ENCODE measurements at places on chromosomes 4 and X.

GRCh38 chr4:89617317-89617716, 219.6 kb downstream of the SNCA start:
- DNase-seq: no peak

DNA sequence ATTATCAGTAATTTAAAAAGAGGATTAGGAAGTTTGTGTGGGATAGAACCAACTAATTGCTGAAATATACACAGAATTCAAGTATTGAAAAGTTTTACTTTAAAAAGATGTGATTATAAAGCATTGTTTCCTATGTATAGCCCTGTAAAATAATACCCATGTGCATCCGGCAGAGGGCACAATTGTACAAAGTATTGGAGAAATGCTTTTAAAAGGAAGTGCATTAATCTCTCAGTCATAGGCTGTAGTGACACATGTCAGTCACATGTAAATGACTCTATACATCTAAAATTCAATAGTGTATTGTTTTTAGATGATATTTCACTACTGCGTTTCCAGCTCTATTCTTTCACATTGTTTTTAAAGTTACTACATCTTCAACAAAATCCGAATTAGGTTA, 9.7 kb upstream of the GEMIN8 start:
- no peak for DNase-seq

DNA sequence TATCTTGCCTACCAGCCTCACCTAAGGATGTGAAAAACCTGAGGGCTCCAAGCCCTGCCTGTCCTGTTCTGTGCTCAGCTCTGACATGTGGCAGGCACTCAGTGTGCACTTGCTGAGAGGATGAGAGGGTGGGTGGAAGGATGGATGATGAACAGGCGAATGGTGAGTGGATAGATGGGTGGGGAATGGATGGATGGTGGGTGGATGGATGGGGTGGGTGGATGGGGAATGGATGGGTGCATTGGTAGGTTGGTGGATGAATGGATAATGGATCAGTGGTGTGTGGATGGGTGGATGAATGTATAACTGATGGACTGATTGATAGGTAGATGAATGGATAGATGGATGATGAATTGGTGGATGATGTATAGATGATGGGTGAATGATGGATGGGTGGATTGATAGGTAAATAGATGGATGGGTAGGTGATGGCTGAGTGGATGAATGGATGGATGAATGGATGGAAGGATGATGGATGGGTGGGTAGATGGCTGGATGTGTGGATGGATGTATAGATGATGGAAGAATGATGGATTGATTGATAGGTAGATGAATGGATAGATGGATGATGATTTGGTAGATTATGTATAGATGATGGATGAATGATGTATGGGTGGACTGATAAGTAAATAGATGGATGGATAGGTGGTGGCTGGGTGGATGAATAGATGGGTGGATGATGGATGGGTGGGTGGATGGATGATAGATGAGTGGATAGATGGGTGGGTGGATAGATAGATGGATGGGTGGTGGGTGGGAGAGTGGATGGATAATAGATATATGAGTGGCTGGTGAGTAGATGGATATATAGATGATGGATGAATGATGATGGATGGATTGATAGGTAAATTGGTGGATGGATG, 69.3 kb upstream of the NKX1-1 start:
- no peak for DNase-seq

GRCh38 chr4:10504570-10505179, 47.4 kb upstream of the ZNF518B start:
- no peak for DNase-seq

- no peak for DNase-seq
Observed at GRCh38 chr4:171169396-171169795, 643.8 kb upstream of the GALNTL6 start.

DNA sequence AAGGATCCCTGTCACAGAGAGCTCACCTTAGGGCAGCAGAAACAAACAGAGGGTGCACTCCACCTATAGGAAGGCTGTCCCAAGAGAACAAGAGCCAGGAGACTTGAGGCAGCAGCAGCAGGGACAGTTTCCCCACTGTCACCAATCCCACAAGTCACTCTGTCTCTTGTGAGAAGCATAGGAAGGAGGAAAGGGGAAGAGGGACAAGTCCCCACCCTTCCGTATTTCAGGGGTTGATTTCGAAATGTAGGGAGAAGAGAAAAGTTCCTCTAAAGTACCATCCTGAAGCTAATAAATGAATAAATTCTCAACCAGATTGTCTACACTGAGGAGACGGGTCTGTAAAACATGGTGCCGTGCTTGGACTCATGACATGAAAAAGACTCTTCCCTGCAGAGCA, 9.5 kb upstream of the TLR8 start:
- no peak for DNase-seq

GRCh38 chr4:109803924-109804571, 2.2 kb upstream of the CFI start:
- DNase-seq: no peak

- no peak for DNase-seq
Observed at GRCh38 chrX:133544778-133545177, 129.5 kb upstream of the GPC4 start.

- no peak for DNase-seq
Observed at GRCh38 chrX:3066555-3066954, 25.3 kb downstream of the ARSF start.

GRCh38 chr4:41709844-41710481, 38.6 kb downstream of the PHOX2B start:
- DNase-seq: no peak

DNA sequence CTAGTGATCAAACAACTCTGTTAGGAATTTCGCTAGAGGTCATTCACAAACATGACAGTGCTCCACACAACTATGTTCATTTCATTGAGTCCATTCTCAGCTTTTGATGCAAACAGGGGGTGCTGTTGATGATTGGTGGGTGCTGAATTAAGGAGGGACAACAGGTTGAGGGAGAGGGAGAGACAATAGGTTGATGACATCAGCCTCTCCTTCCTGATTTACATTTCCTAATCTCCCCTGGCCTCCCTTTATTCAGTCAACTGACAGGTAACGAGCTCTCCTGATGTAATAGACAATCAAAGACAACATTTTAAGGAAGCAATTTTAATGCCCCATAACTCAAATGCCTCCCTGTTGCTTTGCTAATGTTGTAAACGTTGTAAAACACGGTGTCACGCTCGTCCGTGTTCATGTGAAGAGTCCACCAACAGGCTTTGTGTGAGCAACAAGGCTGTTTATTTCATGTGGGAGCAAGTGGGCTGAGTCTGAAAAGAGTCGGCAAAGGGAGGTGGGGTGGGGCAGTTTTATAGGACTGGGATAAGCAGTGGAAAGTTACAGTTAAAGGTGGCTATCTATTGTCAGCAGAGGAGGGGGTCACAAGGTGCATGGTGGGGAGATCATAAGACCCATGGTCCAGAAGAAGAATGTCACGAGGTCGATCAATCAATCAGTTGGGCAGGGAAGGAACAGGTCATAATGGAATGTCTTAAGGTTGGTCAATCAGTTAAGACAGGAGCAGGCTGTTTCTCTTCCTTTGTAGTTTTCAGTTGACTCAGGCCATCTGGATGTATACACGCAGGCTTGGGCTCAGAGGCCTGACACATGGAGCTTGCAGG, 4.8 kb upstream of the GAR1 start:
- DNase-seq: no peak

DNA sequence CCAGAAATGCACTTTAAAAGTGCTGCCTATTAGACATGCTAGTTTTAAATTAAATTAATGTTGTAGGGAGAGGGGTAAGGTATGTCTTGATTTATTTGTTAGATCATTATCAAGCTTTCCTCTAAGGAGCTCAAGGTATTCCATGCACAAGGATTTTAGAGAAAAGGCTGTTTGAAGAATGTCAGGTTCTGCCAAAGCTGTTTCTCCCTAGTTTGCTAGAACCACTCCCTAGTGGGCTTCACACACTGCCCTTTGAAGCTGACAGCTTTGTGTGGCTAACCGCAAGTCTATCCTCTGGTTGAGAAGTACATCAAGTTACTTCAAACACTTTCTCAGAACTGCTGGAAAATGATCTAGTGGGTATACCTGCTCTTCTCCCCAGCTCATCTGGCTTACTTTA, 32.3 kb downstream of the RASL11B start:
- no peak for DNase-seq
